ENCODE measurements at places on chromosomes 4 and X. TPM values are rescaled to one million over a fixed set of nuclear protein-coding genes. Genes with fewer than 3 reads are reported as not detected.

ARHGEF38 gene
- total RNA-seq = 0.15 TPM

PRSS12 gene
- total RNA-seq = not detected

PRKG2 gene
- total RNA-seq = 4.1 TPM

MAGEC1 gene
- not detected for total RNA-seq

OTUD6A gene
- total RNA-seq = not detected

SLITRK4 gene
- total RNA-seq = 2.2 TPM

ANKRD50 gene
- total RNA-seq = 13.8 TPM

ZNF711 gene
- total RNA-seq = 0.24 TPM

TMEM154 gene
- total RNA-seq = 1.6 TPM

SFRP2 gene
- total RNA-seq = not detected

FAM53A gene
- 2.9 TPM for total RNA-seq

GLOD5 gene
- not detected for total RNA-seq

POU4F2 gene
- total RNA-seq = not detected

USP26 gene
- not detected for total RNA-seq

ARHGAP6 gene
- 58.0 TPM for total RNA-seq

TKTL2 gene
- total RNA-seq = not detected

FAM184B gene
- total RNA-seq = not detected

PAGE2B gene
- not detected for total RNA-seq

MAGEH1 gene
- total RNA-seq = 36.4 TPM

CSAG1 gene
- total RNA-seq = not detected

DNAAF6 gene
- not detected for total RNA-seq

VCX gene
- total RNA-seq = not detected

SOWAHB gene
- total RNA-seq = not detected

FAM9B gene
- not detected for total RNA-seq

ETDB gene
- not detected for total RNA-seq

C4orf36 gene
- not detected for total RNA-seq

CMC4 gene
- 27.2 TPM for total RNA-seq

FRAS1 gene
- 2.7 TPM for total RNA-seq

TLR8 gene
- total RNA-seq = not detected

ZNF81 gene
- 4.6 TPM for total RNA-seq

GAGE12H gene
- total RNA-seq = not detected

VCX2 gene
- not detected for total RNA-seq

MAGEA11 gene
- total RNA-seq = not detected

NAP1L2 gene
- total RNA-seq = not detected

MAML3 gene
- total RNA-seq = 6.0 TPM

KIAA1210 gene
- total RNA-seq = not detected

ATP1B4 gene
- not detected for total RNA-seq

F11 gene
- not detected for total RNA-seq

PSAPL1 gene
- total RNA-seq = under 0.01 TPM

ADH1B gene
- total RNA-seq = 632 TPM

GK2 gene
- total RNA-seq = not detected

ASB9 gene
- total RNA-seq = not detected

SPIN2A gene
- total RNA-seq = not detected

HSFX2 gene
- total RNA-seq = 0.10 TPM

HEPH gene
- total RNA-seq = 47.3 TPM

IL9R gene
- not detected for total RNA-seq

CCNQ gene
- total RNA-seq = 22.7 TPM

NEUROG2 gene
- not detected for total RNA-seq

WDR45 gene
- 64.5 TPM for total RNA-seq

GUCY1A1 gene
- 8.5 TPM for total RNA-seq

LRAT gene
- not detected for total RNA-seq

AADAT gene
- total RNA-seq = 4.6 TPM

Measured in cardiac ventricle fibroblast (primary cell).